Glutamatergic neuron (in vitro differentiated cells): ENCODE measurements at places on chromosomes 11 and 22.

- no peak for DNase-seq
Measured at GRCh38 chr11:85028329-85029101, 598.6 kb downstream of the DLG2 start.

GRCh38 chr22:26665813-26666231 lies 8.4 kb downstream of the MIAT start:
- DNase-seq = no peak

GRCh38 chr11:120185706-120186455 lies 25.0 kb upstream of the OAF start:
- no peak for DNase-seq

DNA sequence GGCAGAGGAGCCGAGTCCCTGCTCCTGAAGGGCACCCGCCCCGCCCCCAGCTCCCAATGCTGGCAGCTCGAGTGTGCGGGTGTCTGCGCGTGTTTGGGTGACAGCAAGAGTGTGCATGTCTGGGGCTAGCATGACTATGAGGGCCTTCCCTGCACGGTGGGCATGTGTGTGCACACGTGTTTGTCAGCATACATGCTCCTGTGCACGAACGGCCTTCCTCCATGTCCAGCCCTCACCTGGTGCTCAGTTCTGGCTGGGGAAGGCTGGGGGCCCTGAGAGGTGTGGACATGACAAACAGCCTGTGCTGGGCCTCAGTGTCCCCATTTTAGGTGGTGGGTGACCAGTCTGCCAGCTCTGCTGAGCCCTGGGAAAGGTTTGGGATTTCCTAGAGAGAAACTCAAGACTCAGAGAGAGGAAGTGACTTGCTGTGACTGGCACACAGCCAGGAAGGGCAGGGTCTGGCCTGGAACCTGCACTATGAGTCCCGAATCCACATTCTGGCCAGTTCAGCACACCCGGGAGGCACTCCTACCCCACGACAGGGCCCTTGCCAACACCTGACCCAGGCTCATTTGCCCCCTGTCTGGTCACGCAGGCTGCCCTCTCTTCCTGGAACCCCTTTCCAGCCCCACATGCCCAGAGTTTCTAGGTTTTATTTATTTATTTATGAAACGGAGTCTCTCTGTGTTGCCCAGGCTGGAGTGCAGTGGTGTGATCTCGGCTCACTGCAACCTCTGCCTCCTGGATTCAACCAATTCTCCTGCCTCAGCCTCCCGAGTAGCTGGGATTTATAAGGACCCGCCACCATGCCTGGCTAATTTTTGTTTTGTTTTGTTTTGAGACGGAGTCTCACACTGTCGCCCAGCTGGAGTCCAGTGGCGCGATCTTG lies 3.3 kb upstream of the SHISA8 start:
- DNase-seq = no peak

GRCh38 chr11:22454461-22455090 lies 116.4 kb downstream of the SLC17A6 start:
- DNase-seq = no peak

GRCh38 chr11:47259232-47259977 lies 1.6 kb downstream of the NR1H3 start:
- DNase-seq = peak; percentile 64

DNA sequence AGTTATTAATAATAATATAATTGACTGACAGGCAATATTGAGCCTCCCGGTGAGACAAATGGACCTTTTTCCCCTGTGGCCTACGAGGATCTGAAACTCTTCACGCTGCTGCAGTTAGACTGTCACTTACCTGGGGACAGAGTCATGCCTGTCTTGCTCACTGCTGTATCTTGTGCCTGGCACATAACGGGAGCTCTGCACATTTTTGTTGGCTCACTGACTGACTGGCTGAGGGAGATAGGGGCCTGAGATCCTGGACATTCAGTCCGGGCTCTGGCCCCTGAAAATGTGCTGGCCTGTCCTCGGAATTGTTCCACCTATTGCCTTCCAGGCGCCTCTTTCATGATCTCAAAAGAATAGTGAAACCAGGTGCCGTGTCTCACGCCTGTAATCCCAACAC lies 743 bp upstream of the CD3D start:
- DNase-seq = no peak

- DNase-seq = peak; percentile 25
Measured at GRCh38 chr22:33112580-33112979, 54.4 kb upstream of the SYN3 start.

DNA sequence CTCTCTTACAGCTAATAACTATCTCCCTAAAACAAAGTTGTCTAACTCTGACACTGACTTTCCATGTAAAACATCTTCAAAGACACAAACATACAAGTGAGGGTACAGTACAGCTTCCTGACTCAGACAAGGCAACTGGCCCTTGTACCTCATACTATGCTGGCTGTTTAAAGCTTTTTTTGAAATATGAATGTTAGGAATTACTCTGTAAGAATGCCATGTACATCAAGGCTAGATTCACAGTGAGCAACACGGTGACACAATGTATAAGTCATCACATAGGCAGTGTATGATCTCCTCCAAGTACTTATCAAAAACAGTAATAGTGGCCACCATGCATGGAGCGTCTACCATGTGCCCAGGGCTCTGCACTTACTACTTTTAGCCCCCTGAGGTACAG lies 28.6 kb downstream of the ALG8 start:
- DNase-seq = no peak

DNA sequence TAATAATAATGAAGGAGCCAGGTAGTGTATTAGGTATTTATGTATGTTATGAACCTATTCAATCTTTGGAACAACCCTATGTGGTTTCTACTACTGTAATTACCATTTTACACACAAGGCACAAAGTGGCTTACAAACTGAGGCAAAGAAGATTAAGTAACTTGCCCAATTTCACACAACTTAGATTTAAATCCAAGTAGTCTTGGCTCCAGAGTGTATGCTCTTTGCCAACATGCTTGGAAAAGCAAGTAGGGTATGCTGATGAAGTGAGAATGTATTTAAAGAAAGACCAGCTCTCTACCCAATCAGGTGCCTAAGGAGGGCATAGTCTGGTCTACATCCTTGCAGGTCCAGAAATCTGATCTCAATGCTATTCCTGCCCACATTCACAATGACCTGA lies 463.2 kb downstream of the METTL15 start:
- no peak for DNase-seq

GRCh38 chr22:41535244-41535643 lies 9.0 kb downstream of the POLR3H start:
- peak; percentile 43 for DNase-seq

DNA sequence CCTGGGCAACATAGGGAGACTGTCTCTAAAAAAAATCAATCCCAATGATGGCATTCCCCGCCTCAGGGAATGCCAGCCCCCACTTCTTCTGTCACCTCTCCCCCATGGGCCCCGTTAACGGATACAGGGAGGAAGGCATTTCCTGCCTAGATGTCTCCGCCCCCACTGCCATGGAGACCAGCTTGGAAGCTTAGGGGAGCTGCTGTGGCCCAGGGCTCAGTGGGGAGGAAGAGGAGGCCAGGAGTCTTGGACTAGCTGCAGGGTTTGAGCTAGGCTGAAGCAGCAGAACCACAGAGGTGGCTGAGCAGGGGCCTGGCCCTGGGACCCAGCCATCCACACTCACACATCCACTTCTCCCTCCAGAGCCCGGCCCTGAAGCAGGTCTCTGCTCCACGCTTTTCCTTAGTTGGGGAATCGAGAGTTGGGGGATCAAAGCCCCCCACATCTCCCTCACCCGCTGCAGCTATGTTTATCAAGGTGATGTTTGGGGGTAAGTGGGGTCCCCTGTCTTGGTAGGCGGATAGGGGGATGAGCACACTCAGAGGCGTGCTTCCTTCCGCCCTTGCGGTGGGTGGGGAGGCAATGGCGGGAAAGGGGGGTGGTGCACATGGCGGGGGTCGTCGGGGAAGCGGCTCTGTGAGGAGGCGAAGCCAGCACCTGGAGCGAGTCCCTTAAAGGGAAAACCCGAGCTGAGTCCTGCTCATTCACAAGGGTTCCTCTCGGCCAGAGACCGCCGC lies at the start of gene C22orf15:
C22orf15 (plus strand) TSS at position 149 of the 737 bp plus-strand sequence; CDS start at position 466, 317 bp downstream.
- DNase-seq = no peak

- no peak for DNase-seq
Measured at GRCh38 chr11:117972044-117972443, 14.2 kb upstream of the IL10RA start.

- DNase-seq = no peak
Measured at GRCh38 chr11:61580271-61580888, 496 bp downstream of the SYT7 start.

- no peak for DNase-seq
Measured at GRCh38 chr22:42439021-42439567, 6.9 kb upstream of the NFAM1 start.

DNA sequence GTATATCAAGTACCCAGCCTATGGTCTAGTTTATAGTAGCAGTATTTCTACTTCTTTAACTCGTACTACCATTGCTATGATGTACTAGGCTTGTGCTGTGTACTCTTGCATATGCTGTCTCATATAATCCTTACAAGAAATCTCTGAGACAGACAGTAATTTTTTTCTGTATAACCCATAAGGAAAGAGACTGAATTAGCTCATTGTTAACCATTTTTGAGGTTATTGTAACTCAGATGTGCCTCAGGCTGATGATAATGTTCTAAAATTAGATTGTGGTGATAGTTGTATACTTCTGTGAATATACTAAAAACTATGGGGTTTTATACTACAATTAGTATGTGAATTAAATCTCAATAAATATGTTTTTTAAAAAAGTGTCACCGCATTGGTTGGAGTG lies 112.2 kb upstream of the RRM1 start:
- no peak for DNase-seq

DNA sequence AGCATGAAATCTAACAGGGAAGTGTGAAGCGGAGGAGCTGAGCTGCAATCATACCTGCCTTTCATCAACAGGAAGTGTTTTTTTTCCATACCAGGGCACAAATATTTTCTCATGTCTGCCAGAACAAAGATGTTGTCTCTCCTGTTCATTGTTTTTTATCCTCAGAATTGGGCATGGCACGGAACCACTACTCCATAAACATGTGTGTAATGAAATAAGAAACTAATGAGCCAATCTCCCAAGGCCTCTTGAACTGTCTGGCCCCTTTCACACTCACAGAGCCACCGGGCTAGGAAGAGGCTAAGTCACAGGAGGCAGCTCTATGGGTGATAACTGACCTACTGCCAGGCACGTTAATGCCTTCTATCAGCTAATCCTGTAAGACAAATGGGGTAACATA lies 124.4 kb downstream of the ETS1 start:
- DNase-seq = no peak

- DNase-seq = no peak
Measured at GRCh38 chr22:42821386-42821785, 35.7 kb downstream of the ARFGAP3 start.

GRCh38 chr11:74154620-74155281 lies 16.1 kb downstream of the C2CD3 start:
- DNase-seq = no peak

DNA sequence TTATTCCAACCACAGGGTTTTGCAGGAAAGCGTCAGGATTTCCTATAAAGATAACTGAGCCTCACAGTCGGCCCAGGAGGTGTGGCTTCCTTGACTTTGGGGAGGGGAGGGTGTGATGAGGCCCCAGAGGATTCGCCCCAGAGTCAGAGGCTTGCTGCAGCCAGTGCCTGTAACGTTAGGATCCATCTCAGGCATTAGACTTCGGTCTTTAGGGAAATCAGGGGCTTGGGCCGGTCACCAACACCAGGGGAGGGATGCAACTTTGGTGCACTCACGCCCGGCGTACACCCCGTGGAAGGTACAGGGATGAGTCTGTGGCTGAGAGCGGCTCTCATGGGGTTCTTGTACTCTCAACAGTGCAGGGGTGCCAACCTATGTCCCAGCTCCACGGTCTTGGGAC lies 5.7 kb upstream of the ANO1 start:
- no peak for DNase-seq

- no peak for DNase-seq
Measured at GRCh38 chr22:20777420-20778177, 3.7 kb downstream of the SERPIND1 start.

DNA sequence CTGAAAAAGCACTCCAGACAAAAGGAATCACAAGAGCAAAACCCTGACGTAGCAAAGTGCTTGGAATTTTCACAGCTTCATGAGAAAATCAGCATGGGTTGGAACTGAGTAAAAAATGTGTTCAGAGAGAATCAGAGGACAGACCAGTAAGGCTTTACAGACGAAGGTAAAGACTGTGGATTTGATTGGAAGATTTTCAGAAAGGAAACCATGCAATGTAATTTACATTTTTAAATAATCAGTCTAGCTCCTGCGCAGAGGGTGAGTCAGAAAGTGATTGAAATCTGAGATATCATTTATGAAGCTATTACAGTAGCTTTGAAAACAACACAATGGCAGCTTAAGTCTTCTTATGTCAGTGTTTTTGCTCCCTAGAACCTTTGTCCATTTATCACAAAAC lies 1122.3 kb downstream of the LRRC4C start:
- no peak for DNase-seq

DNA sequence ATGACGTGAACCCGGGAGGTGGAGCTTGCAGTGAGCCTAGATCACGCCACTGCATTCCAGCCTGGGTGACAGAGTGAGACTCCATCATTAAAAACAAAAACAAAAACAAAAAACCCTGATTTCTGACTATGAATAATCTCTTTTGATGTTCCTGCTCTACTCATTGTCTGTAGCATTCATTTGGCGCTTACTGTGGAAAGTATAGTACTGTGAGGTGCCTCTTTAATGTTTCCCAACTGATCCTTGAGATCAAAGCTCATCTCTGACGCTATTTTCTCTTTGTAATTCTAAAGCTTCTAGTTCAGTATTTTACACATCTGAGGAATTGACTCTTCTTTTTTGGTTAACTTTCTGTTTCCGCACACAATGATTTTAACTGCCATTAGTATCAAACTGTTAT lies 60.0 kb downstream of the GRK3 start:
- no peak for DNase-seq

GRCh38 chr11:72000202-72000867 lies 1.6 kb downstream of the IL18BP start:
- no peak for DNase-seq

- no peak for DNase-seq
Measured at GRCh38 chr11:74102321-74102720, 68.5 kb downstream of the C2CD3 start.

- DNase-seq = no peak
Measured at GRCh38 chr22:43745783-43746356, 66.2 kb downstream of the EFCAB6 start.

DNA sequence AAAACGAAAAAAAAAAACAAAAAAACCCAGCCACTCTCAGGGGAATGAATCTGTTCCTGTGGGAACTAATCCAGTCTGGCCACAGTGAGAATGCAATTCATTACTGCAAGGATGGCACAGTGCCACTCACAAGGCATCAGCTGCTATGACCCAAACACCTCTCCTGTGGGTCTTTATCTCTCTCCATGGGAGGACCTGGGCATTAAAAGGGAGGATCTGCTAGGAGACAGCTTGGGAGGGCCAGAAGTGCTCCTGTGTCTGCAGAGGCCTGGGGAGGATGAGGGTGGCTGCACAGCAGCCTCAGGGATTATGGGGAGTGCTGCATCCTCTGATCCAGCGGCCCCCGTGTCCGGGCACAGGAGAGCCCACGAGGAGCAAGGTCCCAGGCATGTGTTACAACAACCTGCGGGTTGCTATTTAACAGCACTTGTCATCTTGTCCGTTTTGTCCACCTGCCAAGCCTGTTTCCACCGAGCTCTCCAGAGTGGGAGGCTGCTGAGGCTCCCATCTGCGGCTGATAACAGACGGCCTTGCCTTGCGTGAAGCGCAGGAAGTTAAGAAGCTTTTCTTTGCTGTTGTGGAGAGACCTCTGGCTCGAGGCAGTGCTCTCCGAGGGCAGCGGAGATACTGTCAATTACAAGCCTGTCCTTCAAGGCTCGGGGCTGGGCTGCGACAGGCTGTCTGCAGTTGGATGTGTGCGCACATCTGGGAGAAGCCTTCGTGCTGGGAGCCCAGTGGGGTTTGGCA lies 97.7 kb downstream of the NXPE2 start:
- peak; percentile 32 for DNase-seq

GRCh38 chr11:85167038-85167437 lies 460.1 kb downstream of the DLG2 start:
- no peak for DNase-seq
